Activated gamma-delta T cell treated with anti-CD3 and anti-CD28 coated beads, Interleukin-2, amount 50 U/mL, for 16 hours (primary cell): ENCODE measurements at places on chromosomes 1 and 21.

DNA sequence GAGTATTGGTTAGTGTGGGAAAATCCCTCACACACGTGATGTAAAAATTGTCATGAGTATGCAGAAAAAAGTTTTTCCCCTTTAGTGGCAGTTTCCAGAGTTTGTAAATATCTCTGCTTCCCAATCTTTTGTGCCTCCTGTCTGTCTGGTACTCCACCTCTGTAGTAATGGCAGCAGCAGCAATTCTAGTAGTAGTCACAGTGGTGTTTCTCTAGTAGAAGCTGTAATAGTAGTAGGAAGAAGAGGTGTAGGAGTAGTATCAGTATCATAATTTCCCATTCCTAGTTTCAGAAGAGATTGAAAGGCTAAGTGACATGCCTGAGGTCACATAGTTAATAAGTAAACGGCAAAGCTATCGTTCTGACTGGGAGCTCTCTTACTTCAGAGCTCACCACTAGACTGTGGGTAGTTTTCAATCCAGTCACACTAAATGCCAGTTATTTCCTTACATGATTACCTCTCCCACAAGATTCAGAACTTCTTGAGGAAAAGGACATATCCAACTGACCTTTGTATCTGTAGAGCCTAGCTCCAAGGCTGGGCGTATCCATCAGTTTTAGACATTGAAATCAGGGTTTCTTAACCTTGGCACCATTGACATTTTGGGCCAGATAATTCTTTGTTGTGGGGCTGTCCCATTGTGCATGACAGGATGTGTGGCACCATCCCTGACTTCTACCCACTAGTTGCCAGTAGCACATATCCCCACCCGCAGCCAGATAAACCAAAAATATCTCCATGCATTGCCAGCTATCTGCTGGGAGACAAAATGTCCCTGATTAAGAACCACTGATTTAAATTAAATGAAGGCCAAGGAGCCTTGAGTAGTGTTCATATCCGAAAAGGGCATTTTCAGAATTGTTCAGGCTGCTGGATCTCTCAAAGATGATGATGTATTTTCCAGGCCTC lies 135.9 kb downstream of the FGGY start:
- DNase-seq = no peak

GRCh38 chr1:28779751-28780408 lies 32.1 kb upstream of the OPRD1 start:
- DNase-seq = no peak

DNA sequence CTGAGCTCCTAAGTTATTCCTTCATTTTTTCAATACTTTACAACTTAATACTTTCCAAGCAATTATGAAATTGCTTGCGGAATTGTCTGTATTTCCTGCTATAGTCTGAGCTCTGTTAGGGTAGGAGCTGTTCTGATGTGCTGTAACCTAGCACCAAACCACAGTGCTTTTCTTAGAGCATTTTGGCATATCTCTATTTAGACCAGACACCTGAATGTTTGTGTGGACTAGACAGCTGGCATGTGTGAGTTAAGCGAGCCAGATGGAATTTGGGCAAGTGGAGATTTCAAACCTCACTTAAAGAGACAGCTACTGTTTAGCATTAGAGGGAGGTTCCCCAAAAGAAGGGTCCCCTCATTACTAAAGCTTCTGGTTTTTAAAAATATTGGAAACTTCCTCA lies 106.1 kb downstream of the RWDD3 start:
- DNase-seq = no peak

DNA sequence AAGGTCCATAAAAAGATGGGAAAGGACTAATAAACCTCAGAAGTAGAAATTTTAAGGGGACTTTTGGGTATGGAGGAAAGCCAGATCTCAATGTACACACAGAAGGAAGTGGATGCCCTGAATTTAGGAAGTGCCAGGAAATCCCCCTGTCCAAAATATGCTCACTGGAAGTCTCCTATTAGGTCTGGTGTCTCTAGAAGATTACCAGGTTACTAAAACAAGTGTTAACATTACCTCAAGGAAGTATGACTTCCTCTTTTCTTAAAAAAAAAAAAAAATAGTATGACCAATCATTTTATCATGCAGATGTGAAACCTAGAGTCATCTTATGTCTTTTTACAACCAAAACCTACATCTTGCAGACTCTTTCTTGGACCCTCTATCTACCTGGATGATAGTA lies 30.7 kb downstream of the CD58 start:
- DNase-seq = no peak
